ENCODE measurements at places on chromosomes 3 and 15.

- DNase-seq: no peak
These were observed 457.5 kb upstream of the ALCAM start for GRCh38 chr3:104909198-104909597.

- no peak for DNase-seq
These were observed 338.2 kb upstream of the SLCO3A1 start for GRCh38 chr15:91515188-91515754.

- DNase-seq: no peak
These were observed 5.5 kb upstream of the TPRG1 start for GRCh38 chr3:189166321-189166720.

GRCh38 chr3:15023249-15023648 lies 41.9 kb downstream of the MRPS25 start:
- DNase-seq: no peak

DNA sequence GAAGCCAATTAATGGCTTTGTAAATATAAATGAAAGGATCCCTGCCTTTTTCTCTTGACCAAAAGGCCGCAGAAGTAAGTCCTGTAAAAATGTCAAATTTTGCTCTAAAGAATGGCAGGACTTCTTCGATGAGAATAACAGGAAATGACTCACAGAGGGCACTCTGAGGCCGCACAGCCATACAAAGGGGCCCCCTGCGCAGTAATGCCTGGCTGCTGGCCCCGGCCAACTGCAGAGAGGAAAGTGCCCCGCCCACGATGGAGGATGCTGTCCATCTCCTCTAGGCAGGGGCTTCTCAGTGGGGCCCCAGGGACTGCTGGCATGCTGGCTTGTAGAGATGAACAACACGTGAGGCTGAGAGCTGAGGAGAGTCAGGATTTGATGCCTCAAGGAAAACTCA lies 18.1 kb upstream of the SCN10A start:
- DNase-seq: no peak

GRCh38 chr3:152760024-152760563 lies 74.8 kb upstream of the P2RY1 start:
- DNase-seq: no peak

DNA sequence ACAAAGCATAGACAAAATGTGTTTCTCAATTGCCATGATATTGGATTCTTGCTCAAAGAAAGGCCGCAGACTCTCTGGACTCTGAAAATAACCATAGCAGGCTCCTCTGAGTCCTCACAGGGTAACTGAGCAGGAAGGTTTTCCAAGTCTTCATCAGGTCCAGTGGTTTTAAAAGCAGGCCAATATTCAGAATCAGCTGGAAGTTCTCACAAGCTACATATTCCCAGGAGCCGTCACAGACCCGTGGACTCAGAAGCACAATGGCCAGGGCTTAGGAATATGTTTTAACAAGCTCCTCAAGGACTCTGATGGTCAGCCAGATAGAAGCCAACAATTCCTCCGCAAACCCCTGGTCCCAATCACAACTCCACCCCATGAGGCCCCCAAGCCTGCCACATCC lies 256.1 kb upstream of the ADAMTS9 start:
- DNase-seq: no peak

GRCh38 chr3:8204853-8205650 lies 296.6 kb upstream of the LMCD1 start:
- DNase-seq: no peak

- DNase-seq: no peak
These were observed 7.4 kb upstream of the PCOLCE2 start for GRCh38 chr3:142896201-142896755.

GRCh38 chr3:46566040-46566641 lies at the start of gene LRRC2:
Gene LRRC2 (minus strand): TSS chr3:46566302. CDS start chr3:46551591, 14,711 bp downstream.
- no peak for DNase-seq

- no peak for DNase-seq
These were observed 82.1 kb downstream of the MYO1E start for GRCh38 chr15:59290295-59291212.
